ENCODE measurements at places on chromosomes 3 and 15.

GRCh38 chr15:73050561-73051295, 1.5 kb upstream of the NEO1 start:
- DNase-seq = no peak

DNA sequence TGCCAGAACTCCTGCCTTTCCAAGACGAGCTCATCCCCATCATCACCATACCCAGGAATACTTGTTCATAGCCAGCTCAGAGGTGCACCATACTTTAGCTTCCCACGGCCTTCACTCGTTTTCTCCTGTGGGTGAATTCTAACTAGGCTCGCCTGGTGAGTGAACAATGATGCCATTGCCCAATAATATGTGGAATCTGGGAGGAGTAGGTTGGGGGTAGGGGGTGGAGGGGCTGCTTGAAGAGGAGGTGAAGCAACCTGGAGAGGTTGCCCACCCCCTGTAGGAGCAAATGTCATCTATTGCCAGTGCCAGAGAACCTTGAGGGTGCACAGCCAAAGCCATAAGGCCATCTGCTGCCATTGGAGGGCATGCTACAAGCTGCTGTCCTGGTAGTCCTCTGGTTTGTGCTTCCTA, 592 bp upstream of the ZNF445 start:
- no peak for DNase-seq

- no peak for DNase-seq
Measured at GRCh38 chr3:85476891-85477495, 518.2 kb downstream of the CADM2 start.

- DNase-seq = no peak
Measured at GRCh38 chr3:125010393-125010792, 45.4 kb downstream of the HEG1 start.

DNA sequence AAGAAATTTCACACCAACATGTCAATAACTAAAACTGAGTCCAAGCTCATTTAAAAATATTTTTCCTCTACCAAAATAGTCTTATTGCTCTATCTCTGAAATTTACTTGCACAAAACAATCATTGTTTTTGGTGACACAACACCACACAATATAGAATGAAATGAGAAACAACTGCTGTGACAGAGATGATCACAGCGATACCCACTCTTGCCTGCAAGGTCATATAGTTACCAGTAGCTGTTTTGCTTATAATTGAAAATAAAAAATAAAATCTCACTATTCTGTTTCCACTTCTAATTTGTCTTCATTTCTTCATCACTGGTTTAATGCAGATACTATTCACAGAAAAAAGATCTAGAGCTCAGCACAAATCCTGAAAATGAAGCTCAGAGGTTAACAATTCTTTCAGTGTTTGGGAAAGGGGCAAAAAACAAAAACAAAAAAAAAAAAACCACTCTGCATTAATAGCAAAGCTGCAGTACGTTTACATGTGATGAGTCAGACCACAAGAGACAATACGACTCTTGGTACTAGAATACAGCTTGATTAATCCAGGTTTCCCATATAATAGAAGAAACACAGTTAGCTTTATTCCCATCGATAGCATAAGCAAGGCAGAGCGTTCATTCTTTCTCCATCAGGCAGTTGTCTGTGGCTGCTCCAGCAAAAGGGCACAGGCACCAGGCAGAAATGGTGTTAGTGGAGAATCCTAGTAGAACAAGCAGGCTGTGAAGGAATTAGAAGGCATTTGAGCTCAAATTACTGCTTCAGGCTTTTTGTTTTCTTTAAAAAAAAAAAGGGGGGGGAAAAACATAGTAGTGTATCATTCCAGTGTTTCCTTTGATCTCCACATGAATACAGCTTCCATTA, 773 bp downstream of the ANKRD28 start:
- no peak for DNase-seq

GRCh38 chr3:128498127-128498626, 5.2 kb upstream of the GATA2 start:
- no peak for DNase-seq

GRCh38 chr3:51391566-51392354, 675 bp downstream of the RBM15B start:
- DNase-seq = no peak

- no peak for DNase-seq
Measured at GRCh38 chr3:127722091-127722784, 49.5 kb downstream of the ABTB1 start.

- no peak for DNase-seq
Measured at GRCh38 chr3:136860541-136860940, 1.5 kb upstream of the NCK1 start.

- DNase-seq = no peak
Measured at GRCh38 chr15:69730281-69731080, 277.9 kb downstream of the RPLP1 start.

DNA sequence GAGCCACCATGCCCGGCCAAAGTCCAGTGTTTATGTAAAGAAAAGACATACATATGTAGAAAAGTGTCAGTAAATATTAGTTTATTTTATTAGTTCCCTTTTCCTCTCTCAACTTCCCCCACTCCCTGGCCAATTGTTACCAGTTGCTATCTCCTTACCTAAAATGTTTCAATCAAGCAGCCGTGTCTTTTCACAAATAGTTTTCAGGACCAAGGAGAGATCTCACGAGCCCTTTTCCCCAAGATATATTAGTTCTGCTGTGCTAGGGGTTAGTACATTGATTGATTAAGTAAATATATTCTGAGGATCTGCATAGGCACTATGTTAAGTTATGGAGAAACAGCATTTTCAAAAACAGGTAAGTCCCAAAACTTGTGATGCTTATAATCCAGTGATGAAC, 87.4 kb downstream of the ZIC4 start:
- no peak for DNase-seq

- DNase-seq = no peak
Measured at GRCh38 chr15:57218826-57219576, 157.3 kb upstream of the CGNL1 start.

DNA sequence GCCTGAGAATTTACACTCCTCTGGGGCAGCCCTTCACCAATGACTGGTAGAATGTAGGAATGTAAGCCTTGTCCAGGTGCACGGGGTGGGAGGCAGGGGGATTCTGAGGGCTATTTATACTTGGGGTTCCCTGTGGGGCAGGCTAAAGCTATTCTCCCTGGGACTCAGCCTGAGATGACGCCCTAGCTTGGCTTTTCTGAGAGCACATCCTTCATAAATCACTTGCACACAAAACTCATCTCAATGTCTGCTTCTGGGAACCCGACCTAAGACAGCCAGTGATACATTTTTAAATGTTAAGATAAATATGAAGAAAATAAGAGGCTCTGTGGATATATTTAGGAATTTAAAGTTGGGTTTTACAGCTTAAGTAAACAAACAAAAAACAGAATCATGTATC, 16.6 kb downstream of the TMEM158 start:
- no peak for DNase-seq
